Muscle of arm (tissue), 14 donors: ENCODE measurements at places on chromosomes 2 and 18. TPM values are rescaled to one million over a fixed set of nuclear protein-coding genes. Genes with fewer than 3 reads are reported as not detected.

EFR3B gene
- 6.4 TPM for polyA plus RNA-seq

PRADC1 gene
- polyA plus RNA-seq, result 32.8 TPM

AQP12A gene
- polyA plus RNA-seq, result not detected

IL36G gene
- not detected for polyA plus RNA-seq

CCDC148 gene
- polyA plus RNA-seq, result 0.52 TPM

ANKRD29 gene
- polyA plus RNA-seq, result 3.7 TPM

ORMDL1 gene
- polyA plus RNA-seq, result 52.3 TPM

PRKAG3 gene
- polyA plus RNA-seq, result 9.4 TPM

SOX11 gene
- polyA plus RNA-seq, result 31.6 TPM
